Keratinocyte (primary cell): ENCODE measurements at places on chromosomes 2 and 18.
A peak's percentile ranks its signal among the peaks of the same experiment; 100 is the strongest.

DNA sequence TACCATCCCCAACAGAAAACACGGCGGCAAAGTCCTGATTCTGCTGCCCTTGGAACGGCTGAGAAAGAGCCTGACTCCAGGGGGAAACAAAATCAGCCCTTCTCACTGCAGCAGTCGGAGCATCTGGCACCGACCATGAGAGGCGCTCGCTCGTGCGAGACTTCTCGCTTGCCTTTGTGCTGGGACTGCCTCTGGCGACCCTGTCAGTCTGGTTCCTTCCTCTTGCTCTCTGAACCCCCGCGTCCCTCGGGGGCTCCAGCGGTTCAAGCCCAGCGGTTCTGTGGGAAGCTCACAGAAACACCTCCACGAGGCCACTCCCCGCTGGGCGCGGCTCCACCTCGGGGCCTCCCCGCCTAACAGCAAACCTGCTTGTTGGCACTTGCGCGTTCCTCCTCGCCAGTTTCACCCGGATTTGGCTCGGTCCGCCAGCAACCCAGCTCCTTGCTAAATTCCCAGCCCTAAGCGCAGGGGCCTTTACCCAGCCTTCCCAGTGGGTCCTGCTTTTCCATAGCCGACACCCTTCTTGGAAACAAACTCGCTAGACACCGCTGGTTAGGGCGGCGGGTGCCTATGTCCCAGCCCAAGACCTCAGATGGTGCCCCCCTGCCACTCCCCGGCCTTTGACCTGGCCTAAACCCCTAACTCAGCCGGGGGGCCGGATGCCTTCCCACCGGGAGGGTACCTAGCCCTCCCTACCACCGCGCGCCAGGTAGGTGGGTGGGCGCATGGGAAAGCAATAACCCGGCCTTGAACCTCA lies 2.2 kb downstream of the RND3 start:
- DNase-seq, result peak; percentile 30

- DNase-seq, result no peak
These were observed 9.7 kb downstream of the TFPI start for GRCh38 chr2:187544371-187545080.

DNA sequence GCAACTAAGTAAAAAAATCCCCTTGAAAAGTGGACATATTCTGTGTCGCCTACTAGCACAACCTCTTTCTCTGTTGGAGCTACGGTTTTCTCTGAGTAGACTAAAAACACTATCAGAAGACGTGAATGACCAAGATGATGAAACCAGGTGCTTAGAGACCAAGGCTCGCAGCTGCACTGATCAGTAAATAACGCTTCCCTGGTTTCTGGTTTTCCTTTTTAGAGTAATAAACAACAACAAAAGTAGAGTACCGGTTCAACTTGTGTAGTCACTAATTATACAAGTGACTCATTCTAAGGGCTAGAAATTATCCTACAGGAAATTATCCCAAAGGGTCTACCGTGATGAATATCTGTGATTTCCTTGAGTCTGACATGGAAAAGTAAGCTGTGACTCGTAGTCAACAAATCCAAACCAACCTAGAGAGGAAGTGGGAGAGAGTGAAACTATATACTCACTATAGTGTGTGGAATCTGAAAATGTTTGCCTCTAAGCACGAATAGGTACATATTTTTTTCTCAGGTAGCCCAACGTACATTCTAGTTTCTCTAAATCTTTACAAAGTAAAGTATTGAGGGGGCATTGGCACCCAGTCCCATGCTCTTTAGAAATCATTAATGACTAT lies 17.8 kb downstream of the RASGRP3 start:
- DNase-seq, result no peak

GRCh38 chr18:13392029-13392750 lies 173.6 kb downstream of the LDLRAD4 start:
- no peak for DNase-seq
